ENCODE measurements at places on chromosomes 5 and 9.
A peak's percentile ranks its signal among the peaks of the same experiment; 100 is the strongest.

DNA sequence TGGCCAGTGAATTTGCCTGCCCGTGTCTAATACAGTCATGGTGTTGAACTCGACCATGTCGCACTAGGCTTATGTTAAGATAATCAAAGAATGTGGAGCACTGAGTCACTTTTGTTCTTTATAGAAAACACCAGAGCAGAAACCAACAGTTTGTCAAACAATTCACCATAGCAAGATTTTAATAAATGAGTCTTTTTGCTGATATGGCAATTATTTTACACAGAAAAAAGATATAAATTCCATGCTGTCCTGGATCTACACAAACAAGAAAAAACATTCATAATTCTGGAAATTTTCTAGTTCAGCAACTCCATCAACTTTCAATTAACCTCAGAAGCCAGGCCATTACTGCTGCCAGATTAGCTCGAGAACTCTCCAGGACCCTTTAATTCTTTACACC lies 208.9 kb downstream of the ZNF608 start:
- no peak for DNase-seq

- no peak for DNase-seq
These were observed 8.8 kb downstream of the SPIN1 start for GRCh38 chr9:88396836-88397577.

GRCh38 chr5:11609570-11610303 lies 294.5 kb downstream of the CTNND2 start:
- no peak for DNase-seq

GRCh38 chr9:36948051-36948450 lies 86.0 kb downstream of the PAX5 start:
- DNase-seq, result no peak

GRCh38 chr5:96857454-96857853 lies 18.8 kb upstream of the ERAP2 start:
- DNase-seq, result no peak

DNA sequence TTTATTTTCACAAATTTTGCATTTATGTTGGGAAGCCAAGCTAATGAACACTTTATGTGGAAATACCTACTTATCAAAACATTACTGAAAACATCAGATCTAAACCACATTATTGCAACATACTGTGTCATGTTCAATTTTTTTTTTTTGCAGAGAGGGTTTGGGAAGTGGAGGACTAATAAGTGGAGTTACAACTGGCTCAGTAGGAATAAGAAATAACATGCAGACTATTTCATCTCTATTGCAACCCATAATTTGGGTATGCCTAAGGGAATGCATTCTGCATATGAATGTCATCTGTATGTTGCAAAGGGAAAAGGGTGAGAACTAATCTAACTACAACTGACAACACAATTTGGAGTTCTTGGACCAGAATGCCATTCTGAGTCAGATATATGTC lies 41.8 kb downstream of the APC start:
- no peak for DNase-seq

DNA sequence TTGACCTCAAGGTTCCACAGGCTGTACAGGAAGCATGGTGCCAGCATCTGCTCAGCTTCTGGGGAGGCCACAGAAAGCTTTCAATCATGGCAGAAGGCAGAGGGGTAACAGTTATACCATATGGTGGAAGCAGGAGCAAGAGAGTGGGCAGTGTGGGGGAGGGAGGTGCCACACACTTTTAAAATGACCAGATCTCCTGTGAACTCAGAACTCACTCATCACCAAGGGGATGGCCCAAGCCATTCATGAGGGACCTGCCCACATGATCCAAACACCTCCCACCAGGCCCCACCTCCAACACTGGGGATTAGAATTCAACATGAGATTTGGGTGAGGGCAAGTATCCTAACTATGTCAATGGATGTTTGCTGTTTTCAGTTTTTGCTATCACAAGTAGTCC lies 16.2 kb downstream of the CYFIP2 start:
- DNase-seq, result no peak

DNA sequence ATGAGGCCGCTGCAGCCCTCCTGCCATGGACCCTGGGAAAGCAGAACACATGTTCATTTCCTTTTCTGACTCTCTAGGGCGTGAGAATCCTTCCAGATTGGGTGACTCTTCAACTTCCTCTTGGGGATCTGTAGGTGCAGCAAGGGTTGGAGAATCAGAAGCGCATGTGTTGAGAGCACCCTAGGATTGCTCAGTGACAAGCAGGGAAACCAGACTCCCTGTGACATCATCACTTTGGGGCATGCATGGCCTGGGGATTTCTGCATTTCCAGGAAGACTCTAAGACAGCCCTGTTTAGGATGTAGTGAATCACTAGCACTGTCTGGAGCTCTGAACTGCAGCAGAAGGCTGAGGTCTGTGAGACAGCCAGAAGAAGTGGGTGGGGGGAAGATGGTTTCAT lies 15.1 kb upstream of the LCP2 start:
- peak; percentile 47 for DNase-seq

GRCh38 chr9:6382681-6383080 lies 30.3 kb upstream of the UHRF2 start:
- no peak for DNase-seq

- DNase-seq, result no peak
These were observed 121.3 kb downstream of the LHFPL2 start for GRCh38 chr5:78527054-78527859.

DNA sequence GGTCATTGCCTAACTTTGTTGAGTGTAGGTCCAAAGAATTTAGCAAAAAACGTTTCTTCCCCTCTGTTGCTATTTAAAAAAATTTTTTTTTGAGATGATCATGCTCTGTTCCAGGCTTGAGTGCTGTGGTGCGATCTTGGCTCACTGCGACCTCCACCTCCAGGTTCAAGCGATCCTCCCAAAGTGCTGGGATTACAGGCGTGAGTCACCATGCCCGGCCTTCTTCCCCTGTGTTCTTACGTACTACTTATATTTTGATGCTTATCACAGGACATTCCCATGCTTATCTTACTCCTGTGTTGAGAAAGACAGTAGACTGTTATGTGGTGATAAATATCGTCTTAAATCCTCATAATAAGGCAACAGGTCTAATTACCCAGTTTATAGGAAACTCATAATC lies 2.5 kb downstream of the ACER2 start:
- no peak for DNase-seq

GRCh38 chr5:103034662-103035392 lies 85.1 kb downstream of the GIN1 start:
- no peak for DNase-seq

- DNase-seq, result no peak
These were observed 6.4 kb downstream of the ENTPD8 start for GRCh38 chr9:137434498-137435380.

DNA sequence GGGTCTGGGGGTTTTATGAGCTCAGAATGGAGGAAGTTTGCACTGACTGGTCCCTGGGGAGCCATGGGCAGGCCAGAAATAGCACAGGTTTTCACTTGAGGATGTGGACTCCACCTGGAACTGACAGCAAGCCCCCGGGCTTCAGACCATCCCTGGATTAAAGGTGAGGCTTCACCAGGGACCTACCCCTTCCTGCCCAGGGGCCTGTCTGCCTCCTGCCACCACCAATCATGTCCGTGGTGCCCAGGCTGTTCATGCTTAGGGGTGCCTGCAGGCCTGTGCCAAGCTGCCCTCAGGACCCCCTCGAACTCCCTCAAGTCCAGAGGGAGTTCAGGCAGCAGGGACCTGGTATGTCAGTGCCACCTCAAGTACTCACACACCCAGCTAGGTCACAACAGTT lies 577.2 kb upstream of the EDIL3 start:
- no peak for DNase-seq

DNA sequence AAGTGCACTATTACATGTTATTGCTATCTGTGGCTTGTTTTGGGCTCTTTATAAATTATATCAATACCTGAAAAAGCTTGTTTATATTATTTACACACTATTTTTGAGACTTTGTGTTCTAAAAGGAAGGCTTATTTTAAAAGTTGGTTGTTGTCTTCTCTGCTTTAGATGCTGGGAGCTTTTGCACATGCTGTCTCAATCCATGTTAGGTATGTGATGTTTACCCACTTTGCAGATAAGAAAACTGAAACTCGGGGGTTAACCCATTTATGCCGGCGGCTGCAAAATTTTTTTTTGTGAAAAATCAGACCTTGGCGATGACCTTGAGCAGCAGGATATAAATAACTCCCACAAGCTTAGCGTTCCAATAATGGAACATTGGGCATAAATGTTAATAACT lies 212.9 kb downstream of the RANBP17 start:
- DNase-seq, result no peak

DNA sequence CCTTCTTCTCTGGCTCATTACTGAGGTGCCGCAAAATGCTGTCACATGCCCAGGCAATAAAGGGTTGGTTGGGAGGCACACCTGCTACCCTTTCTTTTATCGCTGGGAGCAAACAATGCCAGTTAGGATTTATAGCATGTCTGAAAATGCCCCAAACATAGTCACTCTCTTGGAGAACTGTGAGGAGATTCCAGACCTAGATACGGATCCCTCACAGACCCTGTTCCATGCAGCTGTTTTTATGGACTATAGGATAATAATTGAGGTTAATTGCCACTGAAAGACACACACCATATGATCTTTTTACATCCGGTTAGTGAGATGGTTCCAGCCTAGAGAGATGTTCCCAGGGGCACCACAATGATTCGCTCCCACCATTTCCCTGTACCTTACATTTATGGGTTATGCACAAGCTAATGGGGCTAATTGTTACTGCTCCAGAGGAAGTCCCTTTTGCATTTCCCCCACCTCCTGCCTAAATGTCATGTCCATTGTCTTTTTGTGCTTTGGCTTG lies 318.1 kb downstream of the PIK3R1 start:
- no peak for DNase-seq

GRCh38 chr9:22238809-22239684 lies 207.6 kb upstream of the DMRTA1 start:
- no peak for DNase-seq

- DNase-seq, result no peak
These were observed 417.8 kb downstream of the TMEM161B start for GRCh38 chr5:87850843-87851242.

- DNase-seq, result no peak
These were observed 8.4 kb upstream of the SLC1A3 start for GRCh38 chr5:36598045-36598444.

DNA sequence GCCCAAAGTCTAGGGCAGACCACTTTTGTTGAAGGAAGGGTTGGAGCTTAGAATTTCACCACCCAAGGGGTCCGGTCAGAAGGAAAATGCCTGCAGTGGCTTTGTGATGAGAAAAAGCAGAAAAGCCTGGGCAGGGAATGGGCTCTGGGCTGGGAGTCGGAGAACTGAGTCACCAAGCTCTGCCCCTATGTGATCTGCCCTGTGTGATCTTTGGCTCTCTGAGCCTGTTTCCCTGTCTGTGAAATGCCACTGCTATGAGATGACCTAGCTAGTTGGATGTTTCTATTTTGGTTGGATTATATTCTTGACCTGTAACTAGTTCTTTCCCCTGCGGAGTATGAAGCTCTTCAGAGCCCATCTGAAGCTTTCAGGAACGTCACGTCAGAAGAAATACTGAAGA lies 9.8 kb downstream of the POLR1E start:
- no peak for DNase-seq

GRCh38 chr5:122180863-122181548 lies 51.7 kb downstream of the ZNF474 start:
- DNase-seq, result no peak

DNA sequence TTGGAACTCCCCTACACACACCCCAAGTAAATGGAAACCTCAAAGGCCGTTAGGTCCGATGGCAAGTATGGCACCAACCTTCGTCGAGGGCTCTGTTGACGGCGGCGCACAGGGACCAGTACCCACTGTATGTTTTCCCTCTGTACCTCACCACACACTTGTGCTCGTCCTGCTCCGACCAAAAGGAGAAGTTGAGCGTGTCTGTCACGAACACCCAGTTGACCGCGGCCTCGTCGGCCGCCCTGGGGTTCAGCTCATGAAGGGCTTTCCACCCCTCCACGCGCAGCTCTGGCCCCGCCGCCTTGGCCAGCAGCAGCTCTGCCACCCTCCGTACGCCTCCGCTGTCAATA lies 24.0 kb downstream of the HNRNPK start:
- DNase-seq, result peak; percentile 16

GRCh38 chr5:149780043-149780737 lies 50.1 kb downstream of the PPARGC1B start:
- no peak for DNase-seq
